ENCODE measurements at places on chromosomes 16 and 17.

DNA sequence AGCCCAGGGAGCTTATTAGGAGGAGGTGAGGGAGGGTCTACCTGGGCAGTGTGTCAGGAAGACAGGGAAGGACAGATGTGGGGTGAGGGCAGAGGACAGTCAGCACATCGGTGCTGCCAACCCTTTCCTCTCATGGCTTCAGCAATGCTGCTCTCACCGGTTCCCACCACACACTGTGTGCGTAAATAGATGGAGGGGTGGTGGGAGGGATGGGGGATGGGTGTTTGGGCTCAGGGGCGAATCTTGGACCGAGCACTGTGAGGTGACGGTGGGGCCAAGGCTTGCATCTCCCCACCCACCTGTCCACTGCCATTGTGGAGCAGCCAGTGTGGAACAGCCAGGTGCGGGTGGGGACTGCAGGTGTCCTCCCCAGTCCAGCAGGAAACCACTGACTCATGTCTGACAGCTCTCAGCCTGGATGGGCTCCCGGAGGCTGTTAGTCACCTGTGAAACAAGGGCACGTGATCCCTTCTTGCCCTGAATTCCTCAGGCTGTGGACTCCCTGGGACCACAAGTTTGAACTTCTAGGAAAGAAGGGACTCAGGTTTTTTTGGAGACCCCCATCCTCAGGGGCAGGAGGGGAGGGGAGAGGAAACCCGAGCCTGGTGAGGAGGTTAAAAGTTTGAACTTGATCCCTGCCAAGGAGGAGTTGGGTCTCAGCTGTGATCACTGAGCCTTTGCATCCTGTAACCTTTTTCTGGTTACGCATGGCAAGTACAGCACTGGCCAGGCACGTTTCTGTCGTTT lies 42.7 kb upstream of the SMPD3 start:
- no peak for DNase-seq

GRCh38 chr17:45258981-45259380 lies 2.9 kb downstream of the SPATA32 start:
- DNase-seq = no peak

GRCh38 chr16:15466886-15467781 lies 32.7 kb downstream of the BMERB1 start:
- no peak for DNase-seq

DNA sequence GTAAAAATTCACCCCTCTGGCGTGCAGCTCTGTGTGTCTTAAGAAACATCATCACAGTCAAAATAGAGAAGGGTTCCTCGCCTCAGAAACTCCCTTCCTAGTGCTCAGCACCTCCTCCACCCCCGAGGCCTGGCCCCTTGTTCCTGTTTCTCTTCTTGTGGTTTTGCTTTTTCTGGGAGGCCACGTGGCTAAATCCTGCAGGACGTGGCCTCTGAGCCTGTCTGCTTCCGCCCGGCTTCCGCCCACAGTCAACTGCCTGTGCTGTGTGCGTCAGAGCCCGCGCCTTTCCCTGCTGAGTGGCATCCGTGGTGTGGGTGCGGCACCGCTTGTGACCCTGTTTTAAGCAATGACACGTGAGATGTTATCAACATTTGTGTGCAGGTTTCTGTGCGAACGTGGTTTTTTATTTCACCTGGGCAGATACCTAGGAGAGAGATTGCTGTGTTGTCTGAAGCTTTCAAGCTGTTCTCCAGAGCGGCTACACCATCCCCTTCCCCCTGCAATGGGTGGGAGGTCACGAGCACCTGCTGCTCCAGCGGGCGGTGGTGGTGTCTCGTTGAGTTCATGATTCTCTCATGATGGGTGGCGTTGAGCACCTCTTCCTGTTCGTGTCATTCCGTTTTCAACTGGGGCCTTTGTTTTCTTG lies 21.7 kb downstream of the ACSF3 start:
- DNase-seq = peak; percentile 72

DNA sequence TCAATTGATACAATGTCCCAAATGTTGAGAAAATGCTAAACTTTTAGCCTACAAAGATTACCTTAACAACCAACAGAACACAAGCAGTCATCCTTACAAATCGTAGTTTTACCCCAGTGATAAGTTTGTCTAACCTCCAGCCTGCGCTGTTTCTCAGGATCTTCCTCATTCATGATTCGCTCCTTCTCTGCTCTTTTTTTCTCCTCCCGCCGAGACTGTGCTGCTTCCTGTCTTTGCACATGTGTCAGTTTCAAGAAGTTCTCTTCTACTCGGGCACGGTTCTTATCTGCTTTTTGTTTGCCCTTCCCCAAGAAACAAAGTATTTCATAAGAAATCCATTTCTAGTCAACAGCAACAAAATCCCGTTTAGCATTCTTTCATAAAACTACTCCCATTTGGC lies 10.2 kb upstream of the STRADA start:
- no peak for DNase-seq

DNA sequence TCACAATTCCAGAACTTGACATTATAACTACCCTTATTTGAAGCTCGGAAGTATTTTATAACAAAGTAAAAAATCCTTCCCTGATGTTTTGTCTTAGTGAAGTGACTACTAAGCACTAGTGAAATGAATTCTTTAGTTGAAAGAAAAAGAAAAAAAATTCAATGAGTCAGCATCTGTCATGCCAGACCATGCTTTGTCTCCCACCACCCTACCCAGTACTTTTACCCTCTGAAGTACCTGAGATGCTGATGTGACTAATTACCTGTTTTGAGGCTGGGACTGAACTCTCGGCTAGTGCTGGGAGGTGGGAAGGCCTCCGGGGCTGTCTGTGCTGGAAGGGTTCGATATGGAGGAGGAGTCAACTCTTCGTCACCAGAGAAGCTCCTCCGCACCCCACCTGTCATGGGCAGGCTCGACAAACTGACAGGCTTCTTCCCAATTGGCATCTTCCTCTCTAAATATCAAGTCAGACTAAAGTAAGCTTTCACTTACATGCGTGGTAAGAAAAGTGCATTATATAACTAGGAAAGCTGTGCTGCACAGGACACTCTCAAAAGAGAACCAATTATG lies 19.6 kb downstream of the NME2 start:
- no peak for DNase-seq

- DNase-seq = no peak
These were observed 2.1 kb downstream of the RPL23 start for GRCh38 chr17:38851434-38851833.
